WTC11 (cell line): ENCODE measurements at places on chromosomes 4 and X.

DNA sequence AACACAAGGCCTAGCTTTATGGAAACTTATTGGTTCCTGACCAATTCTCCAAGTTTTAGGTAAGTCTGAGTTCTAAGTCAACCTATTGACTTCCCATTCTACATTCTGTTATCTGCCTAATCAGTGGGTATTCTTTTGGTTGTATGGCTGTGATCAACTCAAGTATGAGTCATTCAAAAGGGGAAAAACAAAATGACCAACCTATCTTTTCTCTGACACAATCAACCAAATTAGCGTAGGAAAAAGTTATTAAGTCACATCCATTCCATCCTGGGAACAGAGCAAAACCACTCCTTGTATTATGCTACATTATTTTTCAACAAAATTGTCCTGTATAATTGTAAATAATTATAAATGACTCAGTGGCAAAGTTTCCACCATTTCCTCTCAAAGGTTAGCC is 136.2 kb downstream of the SHROOM4 start:
- DNase-seq: no peak

DNA sequence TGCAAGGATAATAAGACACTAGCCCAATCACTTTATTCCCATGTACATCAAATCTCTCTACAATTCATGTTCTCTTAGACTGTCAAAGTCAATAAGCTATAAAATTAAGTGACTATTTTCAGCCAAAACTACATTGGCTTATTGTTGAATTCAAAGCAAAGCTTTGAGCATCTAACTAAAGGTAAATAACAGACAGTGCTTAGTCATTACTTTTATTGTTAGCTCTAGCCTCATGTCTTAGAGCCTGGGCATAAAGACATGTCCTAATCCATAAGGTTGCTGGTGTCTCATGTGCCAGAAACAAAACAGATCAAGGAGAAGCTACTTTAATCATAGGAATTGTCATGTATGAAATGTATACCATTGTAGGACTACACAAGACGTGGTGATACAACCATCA is 103.1 kb upstream of the UNC5C start:
- no peak for DNase-seq

DNA sequence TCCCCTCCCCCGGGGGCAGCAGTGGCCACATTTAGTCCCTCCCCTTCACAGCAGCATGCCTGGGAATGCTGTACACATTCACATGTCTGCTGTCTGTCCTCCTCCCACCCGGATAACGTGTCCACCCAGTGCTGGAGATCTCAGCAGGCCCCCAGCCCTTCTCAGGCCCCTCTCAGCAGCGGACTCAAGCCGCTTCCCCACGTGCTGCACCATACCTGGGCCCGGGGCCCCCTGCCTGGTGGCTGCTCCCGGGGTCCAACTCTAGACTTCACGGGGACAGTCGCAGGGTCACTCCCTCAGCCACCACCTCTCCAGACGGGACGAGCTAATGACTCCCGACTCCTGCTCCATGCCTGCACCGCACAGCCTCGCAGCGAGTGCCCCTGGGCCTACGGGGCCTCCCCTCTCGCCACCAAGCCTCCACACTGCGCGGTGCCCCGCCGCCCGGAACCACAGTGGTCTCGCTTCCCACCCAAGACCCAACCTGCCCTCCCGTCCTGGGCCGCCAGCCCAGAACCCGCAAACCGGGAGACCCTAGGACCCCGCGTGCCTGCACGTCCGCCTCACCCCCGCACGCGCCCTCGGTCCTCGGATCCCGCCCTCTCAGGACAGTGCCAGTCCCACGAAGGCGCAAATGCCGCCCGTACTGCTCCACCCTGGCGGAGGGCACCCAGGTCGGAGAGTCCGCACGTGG is 1.3 kb upstream of the PCGF3 start:
- DNase-seq: no peak

DNA sequence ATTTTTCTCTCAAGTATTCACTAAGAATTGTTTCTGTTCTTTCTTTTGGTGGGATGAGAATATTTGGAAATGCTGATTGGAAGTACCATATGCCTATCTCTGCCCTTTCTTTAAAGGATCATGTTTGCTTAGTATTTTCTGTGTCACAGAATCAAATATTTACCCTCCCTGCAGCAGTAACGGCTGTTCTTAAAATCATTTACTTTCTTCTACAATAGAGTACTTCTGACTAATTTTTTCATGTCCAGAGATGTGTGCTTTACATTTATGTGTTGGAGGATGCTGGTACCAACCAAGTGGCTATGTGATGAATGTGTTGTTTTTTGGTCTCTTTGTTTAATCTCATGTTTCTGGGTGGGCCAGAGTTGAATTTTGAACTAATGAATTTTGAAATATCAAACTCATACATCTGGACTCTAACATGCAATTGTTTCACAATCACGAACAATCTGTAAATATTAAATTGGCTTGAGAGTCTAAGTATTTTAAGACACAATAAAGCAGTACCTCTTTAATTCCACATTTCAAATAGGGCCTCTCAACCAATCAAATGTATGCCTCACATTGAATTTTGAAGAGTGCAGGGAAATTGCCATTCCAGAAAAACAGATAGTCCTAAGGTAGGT is 59.4 kb upstream of the ARSJ start:
- DNase-seq: no peak

- no peak for DNase-seq
These were observed 383.0 kb upstream of the INTU start for GRCh38 chr4:127249767-127250108.

DNA sequence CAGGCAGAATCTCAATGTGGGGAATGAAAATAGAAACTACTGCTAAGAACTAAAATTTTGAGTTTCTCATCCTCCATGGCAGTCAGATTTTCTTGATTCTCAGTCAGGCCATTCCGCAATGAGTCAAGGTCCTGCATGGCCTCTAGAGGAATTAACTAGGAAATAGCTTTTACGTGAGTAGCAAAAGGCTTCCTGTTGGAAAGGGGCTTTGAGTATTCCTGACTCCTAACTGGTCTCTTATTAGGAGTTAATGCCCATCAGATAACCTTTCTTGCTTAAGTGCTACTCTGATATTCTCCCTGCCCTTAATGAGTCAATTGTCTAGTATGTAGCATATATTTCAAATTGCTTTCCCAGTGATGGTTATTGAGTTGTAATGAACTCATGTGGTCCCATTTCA is 65.7 kb upstream of the ARHGAP24 start:
- DNase-seq: no peak

DNA sequence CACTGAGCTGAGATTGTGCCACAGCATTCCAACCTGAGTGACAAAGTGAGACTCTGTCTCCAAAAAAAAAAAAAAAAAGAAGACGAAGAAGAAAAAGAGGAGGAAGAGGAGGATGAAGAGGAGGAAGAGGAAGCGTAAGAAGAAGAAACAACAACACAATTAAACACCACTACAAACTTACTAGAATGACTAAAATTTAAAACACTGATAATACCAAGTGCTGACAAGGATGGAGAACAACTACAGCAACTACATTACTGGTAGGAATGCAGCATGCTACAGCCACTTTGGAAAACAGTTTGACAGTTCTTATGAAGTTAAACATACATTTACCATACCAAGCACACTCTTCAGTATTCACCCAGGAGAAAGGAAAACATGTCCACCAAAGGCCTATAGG is 24.1 kb downstream of the LRBA start:
- DNase-seq: no peak

DNA sequence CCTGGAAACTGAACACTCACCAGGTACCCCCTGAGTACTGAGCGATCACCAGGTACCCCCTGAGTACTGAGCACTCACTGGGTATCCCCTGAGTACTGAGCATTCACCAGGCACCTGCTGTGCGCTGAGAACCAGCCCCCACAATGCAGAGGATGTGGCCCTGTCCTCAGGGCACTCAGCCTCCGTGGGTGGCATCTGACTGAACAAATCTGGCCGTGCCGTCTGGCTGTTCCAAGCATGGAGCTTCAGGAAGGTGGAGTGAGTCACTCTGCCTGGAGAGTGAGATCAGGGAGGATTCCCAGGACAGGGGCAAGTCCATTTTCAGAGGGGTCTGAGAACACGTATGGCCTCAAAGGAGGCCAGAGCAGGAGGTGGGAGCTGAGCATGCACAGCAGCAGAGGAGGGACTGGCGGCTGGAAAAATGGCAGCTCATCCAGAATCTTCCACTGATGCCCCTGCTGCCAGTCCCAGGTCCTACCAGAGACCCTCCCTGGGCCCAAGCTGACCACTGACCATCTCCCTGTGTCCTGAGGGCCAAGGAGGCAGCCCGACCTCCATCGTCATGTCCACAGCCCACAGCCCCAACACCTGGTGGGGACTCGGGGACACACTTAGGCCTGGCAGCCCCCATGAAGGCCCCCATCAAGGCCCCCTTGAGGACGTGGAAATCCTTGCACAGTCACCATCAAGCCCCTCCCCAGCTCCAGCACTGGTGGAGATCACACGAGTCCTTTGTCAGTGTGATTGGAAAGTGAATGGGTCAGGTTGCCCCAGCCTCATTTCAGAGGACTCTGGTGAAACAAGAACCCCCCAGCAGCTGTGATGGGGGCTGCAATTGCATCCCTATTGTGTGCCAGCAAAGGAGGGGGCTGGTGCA is 94.1 kb downstream of the HMX1 start:
- DNase-seq: no peak

DNA sequence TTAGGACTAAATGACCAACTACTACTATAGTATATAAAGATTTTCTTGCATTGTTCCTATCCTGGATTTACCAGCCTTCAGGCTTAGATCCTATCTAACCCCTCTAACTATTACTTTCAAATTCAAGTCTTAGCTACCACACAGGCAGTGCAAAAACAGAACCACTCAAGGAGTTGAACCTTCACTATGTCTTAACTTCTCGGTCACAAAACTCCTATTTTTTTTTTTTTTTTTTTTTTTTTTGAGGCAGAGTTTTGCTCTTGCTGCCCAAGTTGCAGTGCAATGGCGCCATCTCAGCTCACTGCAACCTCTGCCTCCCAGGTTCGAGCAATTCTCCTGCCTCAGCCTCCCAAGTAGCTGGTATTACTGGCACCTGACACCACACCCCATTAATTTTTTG is 6.3 kb upstream of the FAM200B start:
- DNase-seq: no peak

GRCh38 chr4:140052050-140052449 is 101.9 kb downstream of the MAML3 start:
- DNase-seq: peak; percentile 22

GRCh38 chrX:125205133-125205917 is 114.3 kb upstream of the TEX13C start:
- peak; percentile 67 for DNase-seq

DNA sequence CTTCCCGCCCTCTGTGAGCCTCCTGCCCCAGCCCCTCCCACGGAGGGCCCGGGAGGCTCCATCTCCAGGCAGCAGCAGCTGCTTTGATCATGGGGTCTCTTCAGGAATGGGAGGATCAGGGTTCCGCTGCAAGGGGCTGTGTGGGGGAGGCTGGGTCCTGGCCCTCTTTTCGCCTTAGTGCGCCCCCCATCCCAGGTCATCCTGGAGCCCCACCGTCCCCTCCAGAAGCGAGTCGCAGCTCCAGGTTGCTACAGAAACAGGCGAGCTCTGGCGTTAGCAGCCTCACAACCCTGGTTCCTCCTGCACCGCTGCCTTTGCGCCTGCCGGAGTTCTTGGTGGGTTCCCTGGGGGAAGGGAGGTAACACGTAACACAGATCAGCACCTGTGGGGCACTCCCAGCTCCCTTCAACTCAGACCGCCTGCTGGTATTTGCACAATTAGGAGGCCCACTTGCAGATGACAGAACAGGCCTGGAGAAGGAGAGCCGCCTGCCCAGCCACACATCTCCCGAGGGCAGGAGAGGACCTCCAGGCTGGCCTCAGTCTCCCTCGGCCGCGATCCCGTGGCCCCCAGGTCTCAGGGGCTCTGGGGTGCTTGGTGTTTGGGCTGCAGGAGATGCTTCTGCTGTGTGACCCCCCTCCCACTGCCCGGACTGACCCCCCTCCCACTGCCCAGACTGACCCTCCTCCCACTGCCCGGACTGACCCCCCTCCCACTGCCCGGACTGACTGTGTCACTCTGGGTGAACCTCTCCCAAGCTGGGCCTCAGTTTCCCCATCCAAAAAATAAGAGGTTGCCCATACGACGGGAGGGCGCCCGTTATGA is 64.2 kb upstream of the ADRA2C start:
- DNase-seq: no peak

DNA sequence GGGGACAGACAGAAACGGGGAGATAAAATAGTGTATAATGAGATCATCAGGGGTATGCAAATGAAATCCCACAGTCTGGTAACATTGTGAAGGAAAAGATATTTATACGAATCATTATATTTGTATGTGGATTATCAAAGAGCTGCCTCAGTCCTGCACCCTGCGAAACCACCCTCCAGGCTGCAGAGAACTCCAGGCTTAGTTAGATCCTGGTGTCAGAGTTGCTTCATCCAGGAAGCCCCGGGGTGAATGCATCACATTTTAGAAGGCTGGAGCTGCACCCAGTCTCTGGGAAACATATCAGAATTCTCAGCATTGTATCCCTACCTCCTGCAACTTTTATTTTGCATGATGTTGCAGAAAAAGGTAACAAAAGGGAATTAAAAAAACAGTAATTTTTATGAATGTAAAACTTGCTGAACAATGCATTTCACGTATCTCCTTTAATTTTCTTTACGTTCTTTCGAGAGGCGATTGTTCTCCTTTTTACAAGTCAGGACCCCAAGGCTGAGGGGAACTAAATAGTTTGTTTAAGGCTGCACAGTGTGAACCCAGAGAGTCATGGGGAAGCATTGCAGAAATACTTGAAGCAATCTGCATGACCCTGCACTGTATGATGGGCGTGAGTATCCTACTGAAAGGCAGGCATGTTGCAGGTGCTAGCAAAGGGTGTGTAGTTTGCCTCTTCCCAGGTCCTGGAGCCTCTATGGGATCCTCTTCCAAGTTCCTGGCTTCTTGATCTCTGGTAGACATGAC is 299.5 kb upstream of the CLNK start:
- no peak for DNase-seq

DNA sequence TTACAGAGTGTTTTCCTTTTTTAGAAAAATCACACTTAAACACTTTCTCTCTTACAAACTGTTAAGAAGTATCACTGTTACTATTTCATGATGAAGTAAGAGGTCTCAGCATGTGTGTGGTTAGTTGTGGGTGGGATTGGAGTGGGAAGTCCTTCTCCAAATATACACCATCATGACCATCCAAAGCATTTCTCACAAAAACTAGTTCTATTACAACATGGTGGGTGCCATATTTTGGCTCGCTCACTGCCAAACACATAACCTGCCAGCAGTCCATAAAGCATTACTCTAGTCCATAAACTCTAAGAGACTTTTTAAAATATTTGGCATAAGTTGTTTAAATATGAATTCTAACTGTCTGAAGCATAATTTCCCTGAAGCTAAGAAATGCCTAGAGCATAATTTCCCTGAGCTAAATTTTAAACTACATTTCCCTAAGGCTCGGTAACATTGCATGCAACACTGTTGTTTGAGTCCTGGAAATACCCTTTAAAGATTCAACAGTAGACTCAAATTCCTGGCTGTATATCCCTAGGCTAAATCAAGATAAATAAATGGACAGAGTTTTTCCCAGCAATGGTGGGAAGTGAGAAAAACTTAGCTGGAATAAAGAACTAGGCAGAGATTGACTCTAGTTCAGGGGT is 415.0 kb upstream of the INTU start:
- DNase-seq: no peak

DNA sequence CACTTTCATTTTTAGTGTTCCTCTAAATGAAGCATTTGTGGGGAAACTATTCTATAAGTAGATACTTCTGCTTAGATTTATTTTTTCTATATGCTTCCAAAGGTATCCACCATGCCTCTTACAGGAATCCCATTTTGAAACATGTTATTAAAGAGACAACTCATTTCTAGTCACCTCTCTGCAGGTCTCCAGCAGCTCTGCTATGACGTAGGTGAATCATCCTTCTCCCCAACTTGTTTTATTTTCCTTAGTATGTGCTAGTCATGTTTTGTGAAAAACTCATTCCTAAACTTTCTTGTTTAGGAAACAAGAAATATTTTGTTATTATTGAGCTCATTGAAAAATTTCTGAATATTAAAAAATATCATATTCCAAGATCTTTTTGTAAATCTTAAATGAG is 12.8 kb downstream of the CXCL8 start:
- DNase-seq: no peak
